ENCODE measurements at places on chromosomes 16 and 17.

GRCh38 chr17:11643851-11644250 lies 45.6 kb downstream of the DNAH9 start:
- no peak for DNase-seq

DNA sequence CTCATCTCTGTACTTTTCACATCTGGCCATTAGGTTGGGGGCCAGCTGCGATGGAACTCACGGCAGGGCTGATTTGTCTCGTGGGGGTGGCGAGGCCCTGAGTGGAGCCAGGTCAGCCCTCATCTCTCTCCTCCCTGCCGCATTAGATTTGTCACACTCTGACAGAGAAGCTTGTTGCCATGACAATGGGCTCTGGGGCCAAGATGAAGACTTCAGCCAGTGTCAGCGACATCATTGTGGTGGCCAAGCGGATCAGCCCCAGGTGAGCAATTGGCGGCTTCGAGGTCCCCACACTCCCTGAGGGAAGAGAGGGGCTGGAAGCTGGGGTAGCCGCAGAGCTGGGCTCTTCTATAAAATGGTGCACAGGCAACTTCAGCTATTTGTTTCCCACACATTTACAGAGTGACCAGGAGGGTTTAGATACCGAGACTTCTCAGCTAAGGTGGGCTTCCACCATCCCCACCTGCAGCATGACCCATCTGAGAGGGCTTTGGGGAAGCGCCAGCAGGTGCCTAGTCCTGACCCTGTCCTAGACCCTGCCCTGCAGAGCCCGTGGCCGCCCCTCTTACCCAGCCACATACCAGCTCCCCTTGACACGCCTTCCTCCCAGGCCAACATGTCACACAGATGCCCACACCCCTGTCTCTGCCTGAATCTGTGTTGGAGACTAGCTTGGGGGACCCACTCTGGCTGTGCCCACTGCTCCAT lies 8.4 kb downstream of the TMEM98 start:
- DNase-seq, result no peak

DNA sequence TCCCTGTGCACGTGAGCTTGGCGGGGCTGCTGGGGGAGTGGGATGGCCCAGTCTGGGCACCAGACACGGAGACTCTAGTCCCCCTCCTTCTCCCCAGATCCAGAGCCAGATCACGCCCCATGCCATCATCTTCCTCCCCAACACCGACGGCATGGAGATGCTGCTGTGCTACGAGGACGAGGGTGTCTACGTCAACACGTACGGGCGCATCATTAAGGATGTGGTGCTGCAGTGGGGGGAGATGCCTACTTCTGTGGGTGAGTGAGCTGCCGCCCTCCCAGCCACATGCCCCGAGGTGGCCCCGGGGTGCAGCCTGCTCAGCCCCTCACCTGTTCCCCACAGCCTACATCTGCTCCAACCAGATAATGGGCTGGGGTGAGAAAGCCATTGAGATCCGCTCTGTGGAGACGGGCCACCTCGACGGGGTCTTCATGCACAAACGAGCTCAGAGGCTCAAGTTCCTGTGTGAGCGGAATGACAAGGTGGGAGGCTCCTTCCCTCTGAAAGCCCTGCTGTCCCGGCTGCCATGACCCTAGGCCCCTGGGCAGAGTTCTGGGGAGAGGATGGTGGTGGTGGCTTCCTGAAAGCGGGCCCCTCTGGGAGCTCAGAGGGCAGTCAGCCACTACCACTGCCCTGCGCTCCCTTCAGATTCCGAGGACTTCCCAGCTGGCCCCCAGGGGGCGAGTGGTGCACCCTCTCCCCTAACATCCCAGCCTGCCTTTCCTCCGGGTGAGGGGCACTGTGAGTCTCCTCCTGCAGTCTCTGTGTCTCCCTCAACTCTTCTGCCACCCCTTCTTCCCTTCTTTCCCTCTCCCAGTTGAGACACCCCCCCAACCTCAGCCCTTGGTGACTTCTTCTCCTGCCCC lies 2.8 kb upstream of the C17orf107 start:
- DNase-seq, result no peak

DNA sequence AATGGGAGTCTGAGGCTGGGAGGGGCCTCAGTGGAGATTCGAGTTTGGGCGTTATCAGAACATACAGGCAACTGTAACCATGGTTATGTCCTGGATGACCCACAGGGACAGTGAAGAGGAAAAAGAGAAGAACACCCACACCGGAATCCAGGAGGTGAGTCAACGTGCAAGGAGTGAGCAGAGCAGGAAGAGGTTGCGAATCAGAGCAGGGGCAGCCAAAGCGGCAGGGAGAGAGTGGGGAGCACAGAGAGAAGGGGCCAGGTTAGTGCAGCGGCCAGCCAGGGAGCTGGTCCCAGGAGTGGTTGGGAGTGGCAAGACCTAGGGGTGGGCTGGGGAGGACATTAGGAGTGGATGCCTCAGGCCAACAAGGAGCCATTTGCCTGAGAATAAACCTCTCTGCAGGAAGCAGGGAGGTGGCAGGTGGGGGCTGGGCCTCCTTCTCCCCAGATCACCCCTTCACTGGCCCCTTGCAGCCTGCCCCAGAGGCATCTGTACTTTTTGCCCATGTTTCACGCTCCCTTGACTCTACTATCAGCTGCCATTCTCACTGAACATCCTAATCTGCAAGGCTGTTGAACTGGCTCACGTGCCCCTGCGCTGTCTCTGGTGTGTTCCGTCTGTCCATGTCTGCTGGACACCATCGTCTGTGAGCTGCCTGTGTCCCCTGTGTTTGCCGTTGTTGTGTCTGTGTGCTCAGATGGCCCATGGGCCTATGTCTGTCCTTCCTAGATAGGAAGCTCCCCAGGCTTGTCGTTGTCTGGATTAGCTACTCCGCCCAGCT lies 5.1 kb downstream of the KRT13 start:
- no peak for DNase-seq

- DNase-seq, result no peak
Observed at GRCh38 chr16:88009563-88010342, 58.5 kb downstream of the BANP start.

DNA sequence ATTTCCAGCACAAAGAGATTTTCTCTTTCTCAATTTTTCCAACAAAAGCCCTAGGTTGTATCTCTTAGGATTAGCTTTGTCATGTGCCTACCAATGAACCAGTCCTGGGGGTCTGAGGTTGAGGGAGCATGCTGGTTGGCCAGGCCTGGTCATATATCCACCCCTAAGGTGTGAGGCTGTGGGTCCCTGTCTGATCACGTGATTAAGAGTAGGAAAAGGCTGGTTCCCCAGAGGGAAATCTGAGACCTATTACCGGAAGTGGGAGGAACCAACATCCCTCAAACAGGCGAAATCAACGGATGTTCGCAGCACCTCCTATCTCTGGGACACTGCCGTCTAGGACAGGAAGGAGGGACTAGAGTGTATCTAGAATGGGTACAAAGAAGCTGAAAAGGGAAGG lies 185.7 kb upstream of the IRX5 start:
- DNase-seq, result no peak

GRCh38 chr16:74296104-74296431 lies 546 bp upstream of the PSMD7 start:
- DNase-seq, result no peak

Measured in Panc1 (cell line).